ENCODE measurements at places on chromosomes 3 and 15. TPM values are rescaled to one million over a fixed set of nuclear protein-coding genes. Genes with fewer than 3 reads are reported as not detected.

GRCh38 chr15:38130740-38131498 is 121.7 kb upstream of the SPRED1 start:
- peak; percentile 22 for DNase-seq

GRCh38 chr3:69665026-69665737 is 74.1 kb upstream of the MITF start:
- no peak for DNase-seq

GRCh38 chr3:122178711-122179110 is 4.8 kb upstream of the CASR start:
- DNase-seq: no peak

- no peak for DNase-seq
These were observed 186.4 kb upstream of the SLC24A5 start for GRCh38 chr15:47934342-47934741.

- DNase-seq: no peak
These were observed 151.7 kb downstream of the ROBO2 start for GRCh38 chr3:77191640-77192039.

GRCh38 chr3:192802957-192803899 is 75.9 kb upstream of the FGF12 start:
- DNase-seq: peak; percentile 47

PDZRN3 gene
- total RNA-seq: 7.4 TPM

DNA sequence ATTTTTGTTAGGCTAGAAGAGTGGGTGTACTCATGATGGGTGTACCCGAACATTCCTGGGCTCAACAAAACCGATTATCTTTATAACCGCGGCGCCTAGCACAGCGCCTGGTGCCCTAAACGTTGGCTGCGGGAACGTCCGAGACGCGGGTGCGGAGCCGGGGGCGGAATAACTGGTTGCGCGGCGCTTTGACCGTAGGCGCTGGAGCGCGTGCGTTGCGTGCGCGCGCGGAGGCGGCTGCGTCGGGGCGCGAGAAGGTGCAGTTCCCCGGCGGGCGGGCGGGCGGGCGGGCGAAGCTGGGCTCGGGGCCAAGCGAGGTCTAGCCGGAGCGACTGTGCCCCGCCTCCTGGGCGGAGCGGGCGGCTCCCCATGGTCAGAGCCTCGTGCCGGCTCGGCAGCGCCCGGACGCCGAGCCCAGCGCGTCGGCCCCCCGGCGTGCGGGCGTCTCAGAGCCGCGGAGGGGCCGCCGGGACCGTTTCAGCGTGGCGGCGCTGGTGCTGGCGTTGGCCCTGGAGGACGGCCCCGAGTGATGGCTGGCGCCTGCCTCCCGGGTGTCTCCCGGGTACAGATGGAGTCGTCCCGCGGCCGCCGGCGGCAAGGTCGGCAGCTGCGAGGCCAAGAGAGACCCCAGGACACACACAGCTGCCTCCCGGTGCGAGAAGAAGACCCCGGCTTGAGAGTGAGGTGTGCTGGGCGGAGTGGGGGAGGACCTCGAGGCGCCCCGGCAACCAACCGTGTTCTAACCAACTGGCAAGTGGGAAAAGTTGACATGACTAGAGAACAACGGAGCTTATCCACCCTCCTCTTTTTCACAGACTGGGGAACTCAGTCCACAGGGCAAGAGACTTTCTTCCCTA is at the start of gene PLAAT1:
TSS of gene PLAAT1 (plus strand) at position 373 of the 857 bp plus-strand sequence. CDS start 14,429 bp downstream, outside the sequence.
- peak; percentile 94 for DNase-seq

CLDN11 gene
- 104 TPM for total RNA-seq

DNA sequence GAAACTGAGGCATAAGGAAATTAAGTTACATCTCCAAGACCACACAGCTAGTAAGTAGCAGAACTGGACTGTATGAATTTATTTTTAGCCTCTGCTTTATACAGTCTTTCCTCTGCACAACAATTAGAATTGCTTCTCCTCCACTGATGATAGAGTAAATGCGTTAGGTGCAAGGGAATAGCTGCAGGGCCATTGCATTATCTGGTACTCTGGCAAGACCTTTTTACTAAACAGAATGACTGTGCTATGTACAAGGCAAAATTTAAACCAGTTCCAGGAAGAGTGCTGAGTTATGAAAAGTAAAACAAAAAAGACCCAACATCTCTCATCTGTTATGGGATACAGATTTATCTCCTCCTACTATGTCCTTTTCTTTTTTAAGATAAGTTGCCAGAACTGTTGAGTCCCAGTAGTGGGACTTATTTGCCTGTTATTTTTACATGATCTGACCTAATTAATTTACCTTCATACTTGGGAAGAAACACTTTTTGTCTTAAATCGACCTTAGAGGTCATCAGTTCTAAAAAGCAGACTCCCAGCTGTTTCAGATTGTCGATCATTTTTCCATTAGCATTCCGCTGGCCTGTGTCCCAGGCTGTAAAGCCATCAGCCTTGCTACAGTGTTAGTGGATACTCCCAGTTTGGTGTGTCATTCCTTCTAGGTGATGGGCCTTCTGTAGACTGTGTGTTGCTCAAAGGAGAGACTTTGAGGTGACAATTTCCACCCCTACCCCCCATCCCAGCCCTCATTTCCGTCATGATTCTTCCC is 147.5 kb upstream of the NUDT16 start:
- no peak for DNase-seq

ATP2B2 gene
- total RNA-seq: 0.21 TPM

All from H7 (cell line).